ENCODE measurements at places on chromosomes 4 and X. TPM values are rescaled to one million over a fixed set of nuclear protein-coding genes. Genes with fewer than 3 reads are reported as not detected.

The ARX gene
- under 0.01 TPM for total RNA-seq

The DCX gene
- total RNA-seq = not detected

The ATP2B3 gene
- total RNA-seq = not detected

The HS3ST1 gene
- 0.10 TPM for total RNA-seq

The TRIM60 gene
- not detected for total RNA-seq

The MXRA5 gene
- total RNA-seq = not detected

The UNC5C gene
- total RNA-seq = not detected
